Right atrium auricular region (tissue), 2 donors: ENCODE measurements at places on chromosomes 11 and 22.

DNA sequence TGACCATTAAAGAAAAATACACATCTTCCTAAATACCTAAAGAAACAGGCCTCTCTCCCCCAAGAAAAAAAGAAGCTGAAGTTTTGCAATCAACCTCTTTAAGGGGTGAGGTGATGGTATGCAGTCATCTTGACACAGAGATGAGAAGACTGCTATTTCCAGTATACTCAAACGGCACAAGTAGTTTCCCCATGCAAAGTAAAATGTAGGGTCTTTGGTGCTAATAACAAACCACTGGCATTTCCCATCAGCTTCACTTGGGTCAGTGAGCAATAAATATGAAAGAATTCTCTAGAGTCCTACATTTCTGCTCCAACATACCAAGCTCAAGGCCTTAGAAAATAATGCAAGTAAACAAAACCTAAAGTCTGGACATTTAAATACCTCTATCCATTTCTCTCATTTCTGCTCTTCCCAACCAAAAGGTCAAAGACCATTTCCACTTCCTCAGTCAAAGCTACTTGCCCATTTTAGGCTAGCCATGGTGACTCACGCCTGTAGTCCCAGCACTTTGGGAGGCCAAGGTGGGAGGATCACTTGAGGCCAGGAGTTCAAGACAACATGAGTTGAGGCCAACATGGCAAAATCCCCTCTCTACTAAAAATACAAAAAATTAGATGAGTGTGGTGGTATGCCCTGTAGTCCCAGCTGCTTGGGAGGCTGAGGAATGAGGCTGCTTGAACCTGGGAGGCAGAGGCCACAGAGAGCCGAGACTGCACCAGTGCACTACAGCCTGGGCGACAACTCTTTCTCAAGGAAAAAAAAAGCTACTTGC lies 39.5 kb upstream of the CHRNA10 start:
- no peaks in the 10 kb centered on the region for H3K4me1 ChIP-seq
- DNase-seq, result no peak
- no peak overlapping the region for H3K27ac ChIP-seq
- H3K4me3 ChIP-seq, result no peak overlapping the region

DNA sequence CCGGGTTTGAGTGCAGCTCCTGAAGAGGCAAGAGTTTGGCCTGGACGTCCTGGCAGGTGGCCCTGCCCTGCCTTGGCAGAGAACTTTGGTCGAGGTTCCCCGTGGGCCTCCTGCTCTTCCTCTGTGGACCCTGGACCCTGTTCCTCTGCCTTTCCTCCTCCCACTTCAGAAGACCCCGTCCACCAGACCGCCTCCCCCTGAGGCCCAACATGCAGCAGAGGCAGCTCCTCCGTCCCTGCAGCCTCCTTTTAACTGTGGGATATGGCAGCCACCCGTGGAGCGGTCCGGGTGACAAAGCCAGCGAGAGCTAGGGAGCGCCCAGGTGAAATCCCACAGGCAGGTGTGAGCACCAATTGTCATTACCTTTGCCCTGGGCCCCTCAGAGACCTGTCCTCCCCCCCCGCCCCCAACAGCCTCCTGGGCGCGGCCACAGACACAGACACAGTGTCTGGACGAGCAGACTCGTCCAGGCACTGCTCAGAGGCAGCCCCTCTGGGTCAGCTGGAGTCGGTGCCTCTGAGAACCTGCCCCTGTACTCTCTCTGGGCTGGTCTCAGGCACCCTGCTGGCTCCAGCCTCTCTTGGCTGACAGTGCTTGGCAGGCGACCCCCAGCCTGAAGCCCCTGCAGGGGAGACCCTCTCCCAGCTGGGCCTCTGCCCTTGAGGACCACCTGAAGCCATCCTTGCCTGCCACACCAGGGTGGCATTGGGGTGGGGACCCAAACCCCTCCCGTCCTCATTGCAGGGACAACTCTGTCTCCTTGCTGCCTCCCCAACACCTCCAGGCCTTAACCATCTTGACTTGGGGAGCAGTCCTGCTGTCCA lies 4.1 kb upstream of the PTDSS2 start:
- no peaks in the 10 kb centered on the region for H3K36me3 ChIP-seq
- no peak overlapping the region for H3K4me3 ChIP-seq
- H3K27ac ChIP-seq, result no peak overlapping the region
- peaks cover 6% of the 10 kb centered on the region for H3K27me3 ChIP-seq

DNA sequence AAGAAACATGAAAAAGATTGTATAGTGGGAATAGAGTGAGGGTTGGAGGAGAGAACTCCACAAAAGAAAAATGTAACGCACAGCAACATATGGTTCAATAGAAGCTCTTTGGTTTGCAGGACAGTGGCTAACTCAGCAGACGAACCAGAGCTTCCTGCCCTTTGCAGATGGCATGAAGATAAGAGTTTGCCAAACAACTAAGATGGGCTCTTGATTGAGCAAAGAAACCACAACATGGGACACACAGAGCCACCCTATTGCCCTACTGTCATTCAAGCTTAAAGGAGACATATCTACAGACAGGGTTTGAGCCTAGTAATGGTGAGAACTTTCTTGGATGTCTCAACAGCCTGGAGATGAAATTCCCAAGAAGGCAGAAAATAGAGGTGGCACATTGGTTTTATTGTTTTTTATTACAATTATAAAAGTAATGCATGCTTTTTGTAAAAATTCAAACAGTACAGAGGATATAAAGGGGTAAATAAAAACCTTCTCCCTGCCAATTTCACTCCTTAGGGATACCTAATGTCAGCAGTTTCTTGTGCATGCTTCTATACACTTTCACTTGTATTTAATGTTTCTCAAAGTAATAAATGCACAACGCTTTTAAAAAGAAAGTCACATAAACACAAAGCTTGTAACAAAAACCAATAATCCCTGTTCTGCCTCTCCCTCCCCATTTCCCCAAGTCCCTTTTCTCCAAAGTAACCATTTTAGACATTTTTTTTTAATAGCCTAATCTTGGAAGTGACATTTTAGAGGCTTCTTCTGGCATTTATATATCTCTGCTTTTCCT lies 63.7 kb downstream of the COPB1 start:
- no peak for DNase-seq
- H3K27ac ChIP-seq, result no peak overlapping the region
- H3K36me3 ChIP-seq, result peaks cover 6% of the 10 kb centered on the region

- H3K27me3 ChIP-seq, result no peaks in the 10 kb centered on the region
- no peak overlapping the region for H3K4me3 ChIP-seq
- H3K27ac ChIP-seq, result no peak overlapping the region
Measured at GRCh38 chr11:76800466-76801200, 17.5 kb downstream of the TSKU start.

- no peaks in the 10 kb centered on the region for H3K27me3 ChIP-seq
- no peaks in the 10 kb centered on the region for H3K4me1 ChIP-seq
- H3K27ac ChIP-seq, result no peak overlapping the region
- DNase-seq, result no peak
Measured at GRCh38 chr11:85779956-85780640, 30.8 kb downstream of the SYTL2 start.

DNA sequence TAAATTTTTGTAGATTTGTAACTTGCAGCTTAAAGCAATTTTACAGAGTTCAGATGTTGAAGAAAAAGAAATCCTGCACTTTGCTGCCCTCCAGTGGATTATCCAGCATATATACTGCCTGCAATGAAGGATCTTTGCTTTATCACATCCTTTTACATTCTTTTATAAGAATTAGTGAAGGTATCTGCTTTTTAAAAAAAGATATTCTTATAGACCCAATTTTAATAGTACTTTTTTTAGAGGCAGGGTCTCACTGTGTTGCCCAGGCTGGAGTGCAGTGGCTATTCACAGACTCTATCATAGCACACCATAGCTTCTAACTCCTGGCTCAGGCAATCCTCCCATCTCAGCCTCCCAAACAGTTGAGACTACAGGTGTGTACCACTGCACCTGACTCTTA lies 60.7 kb downstream of the TTC17 start:
- no peak overlapping the region for H3K4me3 ChIP-seq
- no peaks in the 10 kb centered on the region for H3K4me1 ChIP-seq
- no peaks in the 10 kb centered on the region for H3K27me3 ChIP-seq
- DNase-seq, result no peak

GRCh38 chr11:111265421-111265820 lies 19.9 kb downstream of the POU2AF2 start:
- no peak for DNase-seq
- no peaks in the 10 kb centered on the region for H3K27me3 ChIP-seq
- H3K36me3 ChIP-seq, result no peaks in the 10 kb centered on the region
- H3K27ac ChIP-seq, result no peak overlapping the region
- H3K4me1 ChIP-seq, result no peaks in the 10 kb centered on the region

GRCh38 chr11:59273373-59273841 lies 60.7 kb upstream of the MPEG1 start:
- H3K36me3 ChIP-seq, result no peaks in the 10 kb centered on the region
- H3K4me3 ChIP-seq, result no peak overlapping the region
- DNase-seq, result no peak
- H3K27ac ChIP-seq, result no peak overlapping the region
- H3K4me1 ChIP-seq, result no peaks in the 10 kb centered on the region

- no peaks in the 10 kb centered on the region for H3K4me1 ChIP-seq
- H3K36me3 ChIP-seq, result no peaks in the 10 kb centered on the region
- H3K27ac ChIP-seq, result no peak within 1 kb of the TSS
- H3K27me3 ChIP-seq, result peaks cover 19% of the 10 kb centered on the region
- no peak for DNase-seq
Measured at GRCh38 chr22:26656891-26657851, at the start of gene MIAT. TSS of gene MIAT (plus strand) at chr22:26657588.

- no peaks in the 10 kb centered on the region for H3K27me3 ChIP-seq
- H3K36me3 ChIP-seq, result peaks cover 20% of the 10 kb centered on the region
- H3K4me3 ChIP-seq, result no peak overlapping the region
- no peak for DNase-seq
- H3K4me1 ChIP-seq, result peaks cover 100% of the 10 kb centered on the region
Measured at GRCh38 chr22:36362932-36363331, 24.8 kb downstream of the MYH9 start.

- H3K4me1 ChIP-seq, result peaks cover 12% of the 10 kb centered on the region
- no peaks in the 10 kb centered on the region for H3K27me3 ChIP-seq
- peak overlapping the region; percentile 12 for H3K27ac ChIP-seq
Measured at GRCh38 chr11:65546217-65546958, 11.8 kb downstream of the LTBP3 start.

- no peak overlapping the region for H3K4me3 ChIP-seq
- no peaks in the 10 kb centered on the region for H3K4me1 ChIP-seq
- no peaks in the 10 kb centered on the region for H3K36me3 ChIP-seq
- DNase-seq, result no peak
- no peaks in the 10 kb centered on the region for H3K27me3 ChIP-seq
Measured at GRCh38 chr11:75450236-75450635, 17.2 kb upstream of the KLHL35 start.

- no peaks in the 10 kb centered on the region for H3K36me3 ChIP-seq
- DNase-seq, result no peak
- H3K27ac ChIP-seq, result peak overlapping the region; percentile 84
- no peaks in the 10 kb centered on the region for H3K27me3 ChIP-seq
- peaks cover 64% of the 10 kb centered on the region for H3K4me1 ChIP-seq
Measured at GRCh38 chr22:19177164-19178064, 1.1 kb downstream of the SLC25A1 start.

GRCh38 chr11:133787379-133788141 lies 57.8 kb downstream of the SPATA19 start:
- no peak for DNase-seq
- peak overlapping the region; percentile 41 for H3K4me3 ChIP-seq
- no peaks in the 10 kb centered on the region for H3K36me3 ChIP-seq
- no peak overlapping the region for H3K27ac ChIP-seq
- no peaks in the 10 kb centered on the region for H3K4me1 ChIP-seq

DNA sequence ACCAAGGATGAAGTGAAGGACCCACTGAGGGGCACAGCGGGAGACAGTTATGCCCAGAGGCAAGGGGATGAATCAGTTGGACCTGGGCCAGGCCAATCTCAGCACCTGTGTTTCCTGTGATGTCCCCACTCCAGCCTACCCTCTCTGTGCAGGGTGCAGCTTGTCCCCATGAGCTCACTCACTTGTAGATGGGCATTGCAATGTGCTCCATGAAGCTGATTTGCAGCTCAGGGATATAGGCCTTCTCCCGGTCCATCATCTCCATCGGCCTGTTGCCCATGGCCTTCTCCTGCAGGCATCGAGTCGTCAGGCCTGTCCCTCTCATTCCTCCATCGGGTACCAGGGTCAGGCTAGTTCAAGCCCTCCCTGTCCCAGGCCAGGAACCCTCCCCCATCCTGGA lies 96.2 kb downstream of the PDE2A start:
- peaks cover 8% of the 10 kb centered on the region for H3K36me3 ChIP-seq
- no peak overlapping the region for H3K4me3 ChIP-seq
- no peaks in the 10 kb centered on the region for H3K27me3 ChIP-seq
- no peak for DNase-seq
- H3K27ac ChIP-seq, result no peak overlapping the region

GRCh38 chr11:118263695-118264568 lies at the start of gene MPZL2:
TSS of gene MPZL2 (minus strand) at chr11:118264297. CDS start at chr11:118264153, 144 bp downstream.
- no peaks in the 10 kb centered on the region for H3K36me3 ChIP-seq
- no peak for DNase-seq
- H3K4me3 ChIP-seq, result peak within 1 kb of the TSS; percentile 36
- H3K4me1 ChIP-seq, result no peaks in the 10 kb centered on the region
- H3K27me3 ChIP-seq, result no peaks in the 10 kb centered on the region
- peak within 1 kb of the TSS; percentile 8 for H3K27ac ChIP-seq

GRCh38 chr11:57421805-57422204 lies 5.1 kb downstream of the SLC43A3 start:
- H3K27me3 ChIP-seq, result no peaks in the 10 kb centered on the region
- DNase-seq, result no peak
- no peak overlapping the region for H3K4me3 ChIP-seq
- H3K4me1 ChIP-seq, result peaks cover 42% of the 10 kb centered on the region
- H3K27ac ChIP-seq, result no peak overlapping the region

GRCh38 chr11:123148965-123149364 lies 46.1 kb downstream of the CLMP start:
- no peak for DNase-seq
- no peaks in the 10 kb centered on the region for H3K27me3 ChIP-seq
- H3K4me3 ChIP-seq, result no peak overlapping the region
- no peaks in the 10 kb centered on the region for H3K4me1 ChIP-seq
- no peaks in the 10 kb centered on the region for H3K36me3 ChIP-seq

DNA sequence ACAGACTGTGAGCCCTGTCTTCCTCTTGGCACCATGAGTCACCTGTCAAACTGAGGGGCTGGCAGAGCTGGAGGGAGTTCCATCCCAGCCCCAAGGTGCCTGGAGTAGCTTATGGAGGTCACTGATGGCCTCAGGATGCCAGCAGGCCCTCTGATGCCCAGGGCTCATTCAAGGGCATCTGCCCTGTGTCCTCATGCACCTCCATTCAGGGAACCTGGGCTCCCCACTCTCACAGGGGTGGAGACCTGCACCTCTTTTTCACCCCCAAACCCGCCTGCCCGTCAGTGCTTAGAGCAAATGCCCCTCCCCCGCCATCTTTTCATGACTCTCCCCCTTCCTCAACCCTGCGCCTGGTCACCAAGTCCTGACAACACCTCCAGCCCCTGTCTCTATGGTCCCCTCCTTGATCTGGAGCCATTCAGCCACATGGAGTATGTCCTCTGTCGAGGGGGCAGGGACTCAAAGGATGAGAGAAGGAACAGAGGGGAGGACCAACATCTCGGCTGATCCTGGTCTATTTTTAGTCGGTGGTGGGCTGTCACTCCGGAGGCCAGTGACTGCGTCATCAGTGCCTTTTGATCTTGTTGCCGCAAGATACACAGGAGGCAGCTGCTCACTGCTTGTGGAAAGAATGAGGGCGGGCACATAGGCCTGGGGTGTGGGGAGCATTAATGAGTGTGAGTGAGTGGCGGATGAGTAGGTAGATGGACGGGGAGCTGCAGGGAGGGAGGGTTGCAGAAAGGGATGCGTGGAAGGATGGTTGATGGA lies 72.2 kb downstream of the CDKN1C start:
- H3K4me1 ChIP-seq, result no peaks in the 10 kb centered on the region
- no peak overlapping the region for H3K27ac ChIP-seq
- H3K27me3 ChIP-seq, result no peaks in the 10 kb centered on the region
- DNase-seq, result no peak
